ENCODE measurements at places on chromosomes 6 and 20.

GRCh38 chr6:111710911-111711310 lies 105.2 kb upstream of the TRAF3IP2 start:
- no peak for DNase-seq

GRCh38 chr6:84516154-84516553 lies 248.2 kb downstream of the TBX18 start:
- DNase-seq, result no peak

DNA sequence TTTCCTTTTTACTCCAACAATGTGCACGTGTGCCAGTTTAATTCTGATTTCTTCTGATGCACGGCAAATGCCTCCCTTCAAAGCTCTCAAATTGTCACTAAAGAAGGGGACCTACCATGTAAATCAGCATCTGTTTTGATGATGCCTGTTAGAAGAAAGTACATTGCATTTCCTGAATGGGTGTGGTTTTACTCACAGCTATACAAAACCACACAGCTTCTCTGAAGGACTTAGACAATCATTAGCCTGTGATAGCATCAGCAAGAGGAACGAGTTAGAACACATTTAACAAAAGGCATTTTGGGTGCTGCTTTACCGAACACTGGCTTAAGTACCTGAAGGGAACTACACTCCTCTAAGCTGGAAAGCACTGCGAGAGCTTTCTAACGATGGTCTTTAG lies 109.4 kb downstream of the ATXN1 start:
- DNase-seq, result no peak

DNA sequence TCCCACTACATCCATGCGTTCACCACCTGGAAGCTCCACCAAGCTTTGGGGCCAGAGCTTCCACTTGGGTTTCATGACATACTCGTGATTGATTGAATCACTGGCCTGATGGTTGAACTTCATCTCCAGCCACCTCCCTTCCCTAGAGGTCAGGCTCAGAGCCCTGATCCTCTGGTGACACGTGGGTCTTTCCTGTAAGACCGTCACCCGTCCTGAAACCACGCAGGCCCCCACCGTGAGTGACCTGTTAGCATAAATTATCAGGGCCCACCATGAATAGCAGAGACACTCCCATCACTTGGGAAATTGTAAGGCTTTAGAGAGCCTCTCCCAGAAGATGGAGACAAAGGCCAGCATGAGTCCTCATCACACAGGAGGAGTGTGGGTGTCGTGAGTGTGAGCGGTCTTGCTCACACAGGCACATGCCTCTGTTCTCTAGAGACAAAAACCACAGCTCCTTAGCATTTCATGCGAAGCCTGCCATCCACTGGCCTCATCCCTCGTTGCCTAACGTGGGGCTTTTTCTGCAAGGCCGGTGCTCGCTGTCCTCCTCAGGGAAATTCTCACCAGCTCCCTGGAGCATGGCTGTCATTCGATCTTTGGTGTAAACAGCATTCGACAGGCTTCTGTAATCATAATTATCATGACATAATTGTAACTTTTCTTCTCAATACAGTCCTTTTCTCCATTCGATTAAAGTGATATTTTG lies 65.1 kb upstream of the DUSP22 start:
- DNase-seq, result no peak

GRCh38 chr6:138253731-138254130 lies 35.4 kb upstream of the PBOV1 start:
- no peak for DNase-seq

DNA sequence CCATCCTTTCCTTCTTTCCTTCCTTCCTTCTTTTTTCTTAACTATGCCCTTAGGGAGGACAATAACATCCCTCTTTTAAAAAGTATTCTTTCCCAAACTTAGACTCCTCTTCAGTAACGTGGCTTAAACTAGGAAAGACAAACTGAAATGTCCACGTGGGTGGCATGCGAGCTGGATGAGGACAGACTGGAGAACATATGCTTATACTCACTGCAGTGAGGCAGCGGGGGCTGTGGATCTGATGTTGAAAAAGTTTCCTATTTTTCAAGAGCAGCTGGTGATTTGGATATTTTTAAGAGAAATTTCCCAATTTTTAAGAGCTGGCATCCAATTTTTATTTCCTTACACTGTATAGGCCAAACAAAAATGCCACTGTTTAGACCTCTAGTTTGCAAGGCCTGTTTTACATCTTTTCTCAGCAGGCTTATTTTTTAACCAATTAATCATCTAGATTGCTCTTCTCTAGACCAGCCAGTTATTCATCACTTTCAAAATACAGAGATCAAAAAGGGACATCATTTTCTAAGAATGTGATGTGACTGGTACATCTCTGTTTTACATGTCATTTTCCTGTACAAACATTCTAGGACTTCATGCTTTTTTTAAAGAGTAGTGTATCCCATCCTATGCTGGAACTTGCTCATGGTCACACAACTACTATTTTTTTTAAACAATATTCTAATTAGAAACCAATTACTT lies 226.5 kb downstream of the BTBD9 start:
- DNase-seq, result no peak

DNA sequence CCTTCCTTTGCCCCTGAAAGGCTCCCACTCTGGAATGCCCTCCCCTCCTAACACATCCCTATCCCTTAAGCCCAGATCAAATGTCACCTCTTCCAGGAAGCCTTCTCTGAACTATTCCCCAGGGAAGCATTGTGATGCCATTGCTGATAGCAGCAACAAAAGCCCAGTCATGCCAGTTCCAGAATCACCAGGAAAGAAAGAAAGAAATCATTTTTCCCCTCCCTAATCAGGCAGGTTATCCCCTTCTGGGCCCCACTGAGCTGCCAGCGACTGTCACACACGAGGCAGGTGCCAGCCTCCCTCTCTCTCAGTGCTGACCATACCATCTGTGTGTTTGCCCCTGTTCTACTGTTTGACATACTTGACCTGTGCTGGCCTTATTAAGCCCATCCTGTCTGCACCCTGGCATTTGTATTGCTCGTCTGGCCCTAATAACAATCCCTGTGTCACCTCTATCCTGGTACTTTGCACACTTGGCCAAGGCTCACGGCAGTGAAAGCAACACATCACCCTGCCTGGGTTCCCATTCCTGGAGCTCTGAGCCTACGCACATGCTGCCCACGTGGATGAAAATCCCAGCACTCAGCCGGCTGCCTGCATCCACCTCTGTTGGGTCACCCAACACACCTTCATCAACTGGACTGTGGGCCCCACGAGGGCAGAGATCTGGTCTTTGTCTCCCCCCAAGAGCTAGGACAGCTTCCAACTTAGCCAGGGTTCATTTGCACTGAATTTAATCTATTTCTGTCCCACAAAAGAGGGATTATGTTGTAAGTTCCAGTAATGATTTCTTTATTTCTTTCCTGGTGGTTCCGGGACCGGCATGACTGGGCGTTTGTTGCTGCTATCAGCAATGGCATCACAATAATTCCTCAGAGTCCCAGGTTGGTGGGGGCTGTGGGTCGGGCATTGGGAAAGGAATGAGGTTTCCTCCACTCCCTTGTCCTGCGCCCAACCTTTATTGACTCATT lies 5.3 kb upstream of the BPIFB1 start:
- no peak for DNase-seq

GRCh38 chr6:118917546-118918328 lies 17.2 kb downstream of the MCM9 start:
- DNase-seq, result no peak

DNA sequence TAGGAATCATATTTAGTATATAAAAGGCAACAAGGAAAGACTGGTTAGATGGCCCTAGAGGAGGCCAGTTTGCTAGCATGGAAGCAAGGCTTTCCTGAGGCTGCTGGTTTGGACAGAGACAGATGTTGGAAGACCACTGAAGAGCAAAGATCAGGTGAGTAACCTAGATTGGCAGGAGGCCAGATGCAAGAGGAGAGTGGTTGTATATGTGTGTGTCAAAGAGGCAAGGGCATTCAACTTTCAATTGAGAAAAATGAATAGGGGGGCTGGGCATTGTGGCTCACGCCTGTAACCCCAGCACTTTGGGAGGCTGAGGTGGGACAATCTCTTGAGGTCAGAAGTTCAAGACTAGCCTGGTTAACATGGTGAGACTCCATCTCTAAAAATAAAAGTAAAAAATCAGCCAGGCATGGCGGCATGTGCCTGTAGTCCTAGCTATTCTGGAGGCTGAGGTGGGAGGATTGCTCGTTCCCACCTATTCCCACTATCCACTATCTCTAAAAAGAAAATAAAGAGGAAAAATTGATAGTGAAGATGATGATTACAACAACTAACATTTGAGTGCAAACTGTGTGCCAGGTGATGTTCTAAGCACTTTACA lies 79.8 kb downstream of the PRDM1 start:
- no peak for DNase-seq

DNA sequence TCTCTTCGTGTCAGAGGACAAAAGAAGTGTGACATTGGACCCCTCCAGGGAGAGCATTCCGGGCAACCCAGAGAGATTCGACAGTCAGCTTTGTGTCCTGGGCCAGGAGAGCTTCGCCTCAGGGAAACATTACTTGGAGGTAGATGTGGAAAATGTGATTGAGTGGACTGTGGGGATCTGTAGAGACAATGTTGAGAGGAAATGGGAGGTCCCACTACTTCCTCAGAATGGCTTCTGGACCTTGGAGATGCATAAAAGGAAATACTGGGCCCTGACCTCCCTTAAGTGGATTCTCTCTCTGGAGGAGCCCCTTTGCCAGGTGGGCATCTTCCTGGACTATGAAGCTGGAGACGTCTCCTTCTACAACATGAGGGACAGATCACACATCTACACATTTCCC lies 9.5 kb upstream of the BTN3A3 start:
- no peak for DNase-seq

- no peak for DNase-seq
Observed at GRCh38 chr6:80348263-80348662, 241.8 kb downstream of the BCKDHB start.

DNA sequence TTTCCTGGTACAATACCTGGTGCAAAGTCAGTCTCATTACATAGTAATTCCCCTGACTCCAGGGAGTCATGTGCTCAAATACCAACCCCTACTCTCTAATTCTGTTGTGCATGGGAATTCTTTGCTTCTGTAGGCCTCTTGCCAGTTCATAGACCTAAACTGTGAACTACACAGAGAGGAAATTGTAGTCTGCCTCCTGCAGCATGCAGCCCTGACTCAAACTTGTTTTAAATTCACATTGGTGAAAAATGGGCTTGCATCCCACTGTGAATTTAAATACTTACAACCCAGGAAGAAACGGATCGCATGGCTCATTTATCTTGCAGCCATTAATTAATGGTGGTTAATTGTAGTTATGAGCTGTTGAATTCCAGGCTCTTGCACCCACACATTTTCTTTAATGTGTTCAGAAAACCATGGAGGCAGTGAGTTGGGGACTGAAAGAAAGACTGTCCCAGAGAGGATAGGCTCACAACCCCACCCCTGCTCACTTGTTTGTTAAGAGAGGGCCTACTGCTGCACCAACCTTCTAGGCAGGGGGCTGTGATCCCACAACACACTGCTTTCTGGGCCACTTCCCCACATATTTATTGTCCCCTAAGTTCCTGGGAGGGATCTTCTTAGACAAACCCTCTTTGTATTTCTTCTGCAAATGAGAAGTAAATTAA lies 579.1 kb downstream of the DHX35 start:
- no peak for DNase-seq

- no peak for DNase-seq
Observed at GRCh38 chr6:85641897-85642773, 551 bp downstream of the SYNCRIP start.

- no peak for DNase-seq
Observed at GRCh38 chr6:88653936-88654335, 309.5 kb downstream of the RNGTT start.

DNA sequence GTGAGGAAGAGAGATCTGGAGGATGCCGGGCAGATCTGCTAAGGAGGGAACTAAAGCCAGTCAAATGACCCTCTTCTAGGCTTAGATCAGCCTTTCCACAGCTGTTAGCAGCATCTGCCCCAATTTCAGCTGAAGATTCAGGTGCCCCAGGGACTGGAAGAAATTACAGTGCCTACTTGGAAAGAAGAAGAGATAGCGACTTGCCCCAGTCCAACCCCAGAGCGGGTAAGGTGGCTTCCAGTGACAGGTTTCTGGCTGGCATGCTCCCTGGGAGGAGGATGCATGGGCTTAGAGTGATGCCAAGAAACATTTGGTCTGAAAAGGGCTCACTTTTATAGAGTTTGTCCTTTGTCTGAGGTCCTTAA lies 620 bp downstream of the TJAP1 start:
- DNase-seq, result no peak

GRCh38 chr6:151005896-151006632 lies 140.6 kb downstream of the MTHFD1L start:
- DNase-seq, result no peak

GRCh38 chr20:36932476-36933426 lies 18.8 kb downstream of the SAMHD1 start:
- no peak for DNase-seq

GRCh38 chr6:138374815-138375214 lies 2.9 kb upstream of the SMIM28 start:
- DNase-seq, result no peak

DNA sequence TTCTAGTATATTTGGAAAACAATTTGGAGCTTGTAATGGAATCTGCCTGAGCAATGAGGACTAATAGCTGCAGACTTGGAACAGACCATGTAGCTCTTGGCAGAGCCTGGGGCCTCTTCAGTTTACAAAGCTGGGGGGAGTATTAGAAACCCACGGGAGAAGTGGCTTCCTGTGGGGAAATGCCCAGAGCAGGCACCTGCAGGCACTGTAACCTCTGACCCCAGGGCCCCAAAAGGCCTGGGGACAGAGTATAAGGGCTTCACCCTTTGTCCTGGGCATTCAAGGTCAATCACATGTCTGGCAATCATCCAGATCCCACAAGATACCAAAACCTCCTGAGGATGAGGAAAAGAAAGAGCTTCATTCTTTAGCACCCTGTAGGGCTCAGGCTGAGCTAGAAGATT lies 19.4 kb downstream of the PKIG start:
- no peak for DNase-seq

- DNase-seq, result no peak
Observed at GRCh38 chr6:130632277-130632676, 194.9 kb upstream of the SMLR1 start.

GRCh38 chr6:150547502-150548222 lies 52.0 kb upstream of the PLEKHG1 start:
- no peak for DNase-seq

DNA sequence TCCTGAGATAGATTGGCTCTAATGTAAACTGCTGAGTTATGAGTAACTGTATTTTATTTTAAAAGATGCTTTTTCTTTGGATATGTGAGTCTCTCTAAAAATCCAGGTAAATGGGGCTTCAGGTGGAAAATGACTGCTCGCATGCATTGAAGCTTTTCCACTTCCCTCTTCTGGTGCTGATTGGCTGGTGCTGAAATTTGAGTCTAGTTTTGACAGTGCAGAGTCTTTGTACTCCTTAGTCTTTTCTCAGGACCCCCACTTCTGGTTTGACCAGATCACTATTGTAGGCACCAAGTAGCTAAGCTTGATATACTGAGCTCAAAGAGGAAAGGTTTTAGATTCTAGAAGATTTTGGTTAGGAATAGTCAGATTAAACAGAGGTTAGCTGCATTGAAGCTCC lies 60.7 kb upstream of the TULP4 start:
- DNase-seq, result no peak
